Stomach (tissue), 19 donors: ENCODE measurements at places on chromosomes 16 and 17. TPM values are rescaled to one million over a fixed set of nuclear protein-coding genes. Genes with fewer than 3 reads are reported as not detected.
A peak's percentile ranks its signal among the peaks of the same experiment; 100 is the strongest.

GRCh38 chr16:51002881-51003490 is 148.1 kb downstream of the SALL1 start:
- peak; percentile 69 for DNase-seq

The PRKCA gene
- total RNA-seq, result 41.1 TPM

- DNase-seq, result peak; percentile 6
Measured at GRCh38 chr16:63530974-63531373, 1494.7 kb upstream of the CDH8 start.

DNA sequence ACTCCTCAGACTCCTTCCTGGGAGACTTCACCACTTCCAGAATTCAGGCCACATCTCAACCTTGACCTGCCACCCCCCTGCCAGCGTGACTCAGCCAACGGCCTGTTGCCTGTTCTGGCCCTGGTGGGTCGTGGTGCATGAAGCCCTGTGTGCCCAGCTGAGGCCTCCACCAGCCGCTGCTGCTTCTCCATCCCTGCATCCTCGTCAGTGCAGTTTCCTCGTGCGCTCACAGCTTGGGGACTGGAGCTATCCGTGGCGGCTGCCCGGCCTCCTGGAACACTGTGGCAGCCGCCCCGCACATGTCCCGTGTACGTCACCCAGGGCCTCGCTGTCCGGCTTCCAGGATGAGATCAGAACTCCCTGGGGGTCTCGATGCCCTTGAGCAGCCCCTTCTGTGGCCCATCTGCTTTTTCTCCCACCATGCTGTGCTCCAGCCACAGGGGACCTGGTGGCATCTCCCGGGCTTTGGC is 8.0 kb upstream of the TEDC2 start:
- no peak for DNase-seq

The TVP23A gene
- 4.4 TPM for total RNA-seq

DNA sequence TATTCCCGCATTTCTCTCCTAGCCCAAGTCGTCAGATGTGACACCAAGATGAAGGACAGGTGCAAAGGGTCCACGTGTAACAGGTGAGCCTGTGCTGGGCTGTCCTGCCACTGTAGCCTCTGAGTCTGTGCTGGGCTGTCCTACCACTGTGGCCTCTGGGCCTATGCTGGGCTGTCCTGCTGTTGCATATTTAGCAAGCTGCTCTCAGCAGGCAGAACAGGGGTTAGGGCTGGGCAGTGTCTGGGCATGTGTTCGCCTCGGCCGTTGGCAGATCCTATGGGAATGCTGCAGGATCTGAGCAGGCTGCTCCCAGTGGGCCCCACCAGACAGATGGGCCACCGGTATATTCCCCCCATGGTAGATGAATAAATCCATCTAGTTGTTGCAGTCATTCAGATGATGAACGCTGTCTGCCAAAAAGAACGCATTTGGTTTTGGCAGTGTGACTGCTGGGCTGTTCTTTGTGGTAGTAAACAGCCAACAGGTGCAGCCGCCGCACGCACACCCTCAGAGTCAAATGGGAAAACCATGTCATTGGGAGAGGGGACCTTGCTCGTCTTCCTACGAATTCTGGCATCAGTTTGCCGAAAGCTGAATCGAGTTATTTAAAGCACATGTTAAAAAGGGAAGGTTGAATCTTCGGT is 49.2 kb downstream of the CRISPLD2 start:
- DNase-seq, result no peak

DNA sequence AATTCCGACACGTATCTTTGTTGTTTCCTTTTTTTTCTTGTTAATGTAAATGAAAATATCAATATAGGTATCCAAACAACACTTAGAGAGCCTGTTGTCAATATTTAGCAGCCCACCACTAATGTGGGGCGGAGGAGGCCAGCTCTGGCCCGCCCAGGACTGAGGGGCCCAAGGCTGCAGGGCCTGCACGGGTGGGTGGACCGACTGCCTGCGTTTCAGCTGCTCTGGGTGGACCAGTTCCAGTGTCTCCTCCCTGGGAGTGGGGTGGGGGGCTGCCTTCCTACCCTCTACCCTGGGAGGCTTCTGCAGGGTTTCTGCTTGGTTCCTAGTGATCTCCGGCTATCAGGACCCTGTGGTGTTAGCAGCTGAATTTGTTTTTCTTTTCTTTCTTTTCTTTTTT is 15.9 kb upstream of the ADGRG1 start:
- DNase-seq, result peak; percentile 14

GRCh38 chr16:22022151-22022550 is 14.2 kb downstream of the MOSMO start:
- DNase-seq, result no peak

DNA sequence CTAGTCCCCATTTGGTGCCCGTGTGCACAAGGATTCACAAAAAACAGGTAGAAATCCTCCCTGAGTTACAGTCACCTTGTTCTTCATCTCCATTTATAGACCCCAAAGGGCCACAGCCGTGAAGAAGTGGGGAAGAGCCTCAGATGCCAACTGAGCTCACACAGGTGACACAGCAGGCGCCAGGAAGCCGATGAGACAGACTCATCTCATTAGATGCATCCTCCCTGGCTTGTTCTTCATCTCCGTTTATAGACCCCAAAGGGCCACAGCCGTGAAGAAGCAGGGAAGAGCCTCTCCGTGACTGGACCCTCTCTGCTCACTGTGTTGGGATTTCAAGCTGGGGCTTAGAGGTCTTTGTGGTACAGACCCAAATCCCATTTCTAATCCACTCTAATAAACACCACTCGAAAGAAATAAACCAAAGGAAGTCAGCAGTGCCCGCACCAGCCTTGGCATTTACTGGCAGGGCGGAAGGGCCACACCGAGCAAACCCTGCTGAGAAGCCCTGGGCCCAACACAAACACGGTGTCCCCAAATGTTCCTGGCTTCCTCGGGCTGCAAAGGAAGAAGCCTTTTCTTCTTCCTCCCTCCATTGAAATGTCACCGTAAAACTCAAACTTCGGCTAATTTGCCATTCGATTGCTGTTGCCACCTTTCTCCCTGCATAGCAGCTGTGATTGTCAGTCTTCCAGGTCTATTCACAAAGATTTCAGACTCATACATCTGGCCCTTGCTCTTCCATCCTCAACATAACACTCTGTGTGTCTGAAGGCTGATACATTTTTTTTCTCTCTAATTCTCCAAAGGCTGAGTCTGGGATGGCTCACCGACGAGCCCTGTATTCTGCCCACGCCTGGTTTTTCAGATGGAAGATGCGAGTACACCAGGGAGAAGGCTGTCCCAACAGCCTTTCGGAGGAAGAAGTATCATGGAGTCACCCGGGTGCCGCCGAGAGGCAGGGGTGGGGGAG is 44.9 kb upstream of the DOC2B start:
- DNase-seq, result no peak

- DNase-seq, result no peak
Measured at GRCh38 chr16:66713076-66713475, 16.5 kb upstream of the CMTM4 start.

- DNase-seq, result no peak
Measured at GRCh38 chr17:63547083-63547523, 3.2 kb upstream of the DCAF7 start.

DNA sequence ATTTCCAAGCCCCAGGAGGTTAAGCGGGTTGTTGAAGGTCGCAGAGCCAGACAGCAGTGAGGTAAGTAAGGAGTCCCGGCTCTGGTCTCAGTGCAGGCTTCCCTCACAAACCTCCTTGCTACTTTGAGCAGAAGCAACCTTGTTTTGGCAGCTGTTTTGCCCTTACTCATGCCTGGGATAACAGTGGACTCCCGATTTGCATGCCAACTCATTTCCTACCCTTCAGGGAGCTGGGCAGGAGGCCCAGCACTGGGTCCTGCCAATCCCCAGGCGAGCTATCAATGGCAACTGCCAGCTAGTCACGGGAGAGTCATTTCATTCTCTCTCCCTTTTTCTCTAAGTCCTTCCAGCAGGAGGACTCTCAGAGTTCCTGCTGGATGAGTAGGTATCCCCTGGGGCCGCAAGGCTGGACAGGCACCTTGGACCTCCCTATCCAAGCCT is 72.0 kb upstream of the KSR1 start:
- DNase-seq, result peak; percentile 48

The ASB16 gene
- not detected for total RNA-seq

- DNase-seq, result peak; percentile 54
Measured at GRCh38 chr17:76246080-76247066, 6.1 kb upstream of the RNF157 start.

- no peak for DNase-seq
Measured at GRCh38 chr16:47493381-47494337, 32.5 kb downstream of the PHKB start.
